Left lung (tissue), 14 donors: ENCODE measurements at places on chromosomes 11 and 22. TPM values are rescaled to one million over a fixed set of nuclear protein-coding genes. Genes with fewer than 3 reads are reported as not detected.

The OR5B21 gene
- polyA plus RNA-seq: not detected

The GAS2 gene
- 11.9 TPM for polyA plus RNA-seq

The SYT13 gene
- 3.9 TPM for polyA plus RNA-seq

The ARHGEF17 gene
- 86.3 TPM for polyA plus RNA-seq

The POU2AF2 gene
- 0.32 TPM for polyA plus RNA-seq

The ART1 gene
- 0.33 TPM for polyA plus RNA-seq

The IFT27 gene
- polyA plus RNA-seq: 51.0 TPM

The GRIK4 gene
- 6.9 TPM for polyA plus RNA-seq

The TRIM29 gene
- 0.18 TPM for polyA plus RNA-seq

The DDTL gene
- polyA plus RNA-seq: 10.3 TPM

The B3GAT1 gene
- 0.99 TPM for polyA plus RNA-seq

The OR8H2 gene
- 0.04 TPM for polyA plus RNA-seq

The SYT7 gene
- 8.4 TPM for polyA plus RNA-seq

The ZNF280B gene
- 3.8 TPM for polyA plus RNA-seq

The TTC36 gene
- polyA plus RNA-seq: 0.73 TPM

The PNPLA5 gene
- 0.06 TPM for polyA plus RNA-seq

The BTG4 gene
- polyA plus RNA-seq: not detected

The ELFN2 gene
- 1.5 TPM for polyA plus RNA-seq

The MIAT gene
- polyA plus RNA-seq: 2.9 TPM

The ELF5 gene
- 33.2 TPM for polyA plus RNA-seq

The NPTXR gene
- polyA plus RNA-seq: 10.2 TPM

The MICAL2 gene
- polyA plus RNA-seq: 134 TPM

The ALX4 gene
- polyA plus RNA-seq: 0.07 TPM

The BARX2 gene
- polyA plus RNA-seq: 0.51 TPM

The C11orf16 gene
- polyA plus RNA-seq: 4.2 TPM

The CARD16 gene
- polyA plus RNA-seq: 23.6 TPM

The DNAL4 gene
- polyA plus RNA-seq: 34.7 TPM

The LDLRAD3 gene
- polyA plus RNA-seq: 16.4 TPM

The STX5 gene
- 49.5 TPM for polyA plus RNA-seq

The C11orf86 gene
- polyA plus RNA-seq: not detected

The HPX gene
- 5.9 TPM for polyA plus RNA-seq
